ENCODE measurements at places on chromosomes 16 and 17.

DNA sequence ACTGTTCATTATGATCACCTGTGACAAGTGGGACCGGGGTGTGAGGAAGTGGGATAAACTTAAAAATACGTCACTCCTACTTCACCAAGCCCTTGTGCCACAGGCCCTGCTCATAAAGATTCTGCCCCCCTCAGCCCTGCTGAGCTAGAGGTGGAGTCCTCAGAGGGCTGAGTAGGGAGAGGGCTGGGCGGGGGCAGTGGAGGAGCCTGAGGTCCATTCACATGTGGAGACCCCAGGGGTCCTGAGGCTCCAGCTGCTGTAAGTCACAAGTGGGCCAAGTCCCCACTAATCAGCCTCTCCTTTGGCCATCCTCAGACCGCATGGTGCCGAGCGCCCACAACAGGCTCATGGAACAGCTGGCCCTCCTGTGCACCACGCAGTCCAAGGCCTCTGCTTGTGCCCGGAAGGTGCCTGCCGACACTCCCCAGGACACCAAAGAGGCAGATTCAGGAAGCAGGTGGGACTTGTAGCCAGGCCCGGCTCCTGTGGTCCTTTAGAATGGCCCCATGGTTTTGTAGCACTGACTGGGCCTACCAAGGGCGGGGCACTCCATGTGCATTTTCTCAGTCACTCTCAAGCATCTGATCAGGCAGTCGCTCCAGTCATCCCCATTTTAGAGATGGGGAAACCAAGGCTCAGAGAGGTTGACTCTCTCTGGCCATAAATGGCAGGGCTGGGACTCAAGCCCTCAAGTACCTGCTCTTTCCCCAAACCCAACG lies 10.4 kb downstream of the DNAAF8 start:
- DNase-seq = no peak

GRCh38 chr16:56242740-56243139 lies 51.5 kb downstream of the GNAO1 start:
- DNase-seq = no peak

DNA sequence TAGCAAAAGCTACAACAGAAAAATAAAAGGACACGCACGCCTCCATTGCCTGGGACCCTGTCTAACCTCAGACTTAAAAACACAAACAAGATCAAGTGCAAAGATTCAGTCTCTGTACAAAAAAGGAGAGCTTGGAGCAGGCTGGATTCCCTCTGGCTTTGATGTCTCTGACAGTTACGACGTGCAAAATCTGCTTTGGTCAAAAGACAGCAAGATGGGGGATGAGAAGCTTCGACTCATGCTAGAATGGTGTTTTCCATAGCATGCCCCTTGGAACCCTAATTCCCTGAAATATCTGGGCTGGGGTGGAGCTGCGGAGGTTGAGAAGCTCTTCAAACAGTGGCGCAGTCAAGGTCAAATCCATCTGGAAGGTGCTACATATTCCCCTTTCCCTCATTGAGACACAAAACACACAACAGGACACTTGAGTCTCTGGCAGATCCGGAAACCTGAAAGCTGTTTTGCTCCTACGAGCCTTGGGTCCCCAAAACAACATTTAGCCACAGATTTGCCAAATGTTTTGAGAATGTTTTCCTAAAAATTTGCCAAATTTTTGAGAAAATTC lies 9.1 kb downstream of the MYH11 start:
- DNase-seq = no peak

GRCh38 chr17:8163978-8164814 lies 1.4 kb upstream of the VAMP2 start:
- DNase-seq = peak; percentile 32

DNA sequence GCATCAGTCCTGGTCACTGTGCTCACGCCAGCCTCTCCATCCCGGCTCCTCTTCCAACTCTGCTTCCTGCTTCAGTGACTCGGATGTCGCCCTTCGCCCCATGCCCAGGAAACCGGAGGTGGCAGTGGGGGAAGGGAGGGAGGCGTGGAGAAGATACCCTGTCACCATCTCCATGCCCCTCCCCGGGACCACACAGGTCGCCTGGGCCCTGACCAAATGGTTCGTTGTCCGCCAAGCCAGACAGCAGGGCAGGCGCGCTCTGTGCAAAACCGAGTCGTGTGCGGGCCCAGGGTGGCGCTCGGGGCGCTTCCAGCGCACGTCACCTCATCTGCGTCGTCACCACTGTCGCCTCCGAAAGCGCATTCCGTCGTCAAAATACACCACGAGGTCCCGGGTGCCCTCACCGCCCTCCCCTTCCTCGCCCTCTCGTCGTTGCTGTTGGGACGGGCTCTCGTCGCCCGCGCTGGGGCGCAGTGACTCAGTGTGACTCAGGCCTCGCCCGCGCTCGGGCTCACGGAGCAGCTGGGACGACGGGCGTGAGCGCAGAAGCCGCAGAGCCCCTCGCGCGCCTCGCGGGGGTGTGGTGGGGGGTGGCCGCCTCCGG lies 39.2 kb downstream of the ZNF778 start:
- no peak for DNase-seq

DNA sequence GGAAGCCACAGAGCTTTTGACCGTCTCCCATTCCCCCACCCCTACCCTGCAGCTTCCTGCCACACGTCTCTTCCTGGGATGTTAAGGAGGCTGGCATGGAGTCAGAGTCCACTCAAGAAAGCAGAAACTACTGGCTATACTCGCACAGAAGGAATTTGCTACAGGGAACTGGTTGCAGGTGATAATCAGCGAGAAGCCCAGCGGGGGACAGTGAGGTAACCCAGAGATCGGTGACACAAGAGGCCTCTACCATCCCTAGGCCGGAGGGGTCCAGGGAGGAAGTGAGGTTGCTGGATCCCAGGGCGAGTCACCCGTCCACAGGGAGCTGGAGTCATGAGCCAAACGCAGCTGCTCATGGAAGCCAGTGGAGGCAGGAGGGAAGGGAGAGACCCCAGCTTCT lies 93.7 kb downstream of the SDK2 start:
- DNase-seq = no peak

- no peak for DNase-seq
Measured at GRCh38 chr17:19727501-19728078, 11.2 kb upstream of the SLC47A2 start.

GRCh38 chr17:33197342-33197741 lies 95.8 kb downstream of the ASIC2 start:
- no peak for DNase-seq

GRCh38 chr17:39769974-39770587 lies 32.3 kb downstream of the GRB7 start:
- DNase-seq = peak; percentile 4

DNA sequence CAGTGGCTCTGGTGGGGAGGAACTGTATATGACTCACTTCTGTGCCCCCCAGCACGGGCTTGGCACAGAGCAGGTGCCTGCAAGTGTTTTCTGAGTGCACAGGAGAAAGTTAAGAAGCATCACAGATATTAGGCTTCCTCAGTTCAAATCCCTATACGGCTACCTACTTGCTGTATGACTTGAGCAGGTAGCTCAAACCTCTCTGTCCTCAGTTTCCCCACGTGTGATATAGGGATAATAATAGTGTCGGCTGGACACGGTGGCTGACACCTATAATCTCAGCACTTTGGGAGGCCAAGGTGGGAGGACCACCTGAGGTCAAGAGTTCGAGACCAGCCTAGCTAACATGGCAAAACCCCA lies 95.7 kb downstream of the C16orf78 start:
- no peak for DNase-seq

DNA sequence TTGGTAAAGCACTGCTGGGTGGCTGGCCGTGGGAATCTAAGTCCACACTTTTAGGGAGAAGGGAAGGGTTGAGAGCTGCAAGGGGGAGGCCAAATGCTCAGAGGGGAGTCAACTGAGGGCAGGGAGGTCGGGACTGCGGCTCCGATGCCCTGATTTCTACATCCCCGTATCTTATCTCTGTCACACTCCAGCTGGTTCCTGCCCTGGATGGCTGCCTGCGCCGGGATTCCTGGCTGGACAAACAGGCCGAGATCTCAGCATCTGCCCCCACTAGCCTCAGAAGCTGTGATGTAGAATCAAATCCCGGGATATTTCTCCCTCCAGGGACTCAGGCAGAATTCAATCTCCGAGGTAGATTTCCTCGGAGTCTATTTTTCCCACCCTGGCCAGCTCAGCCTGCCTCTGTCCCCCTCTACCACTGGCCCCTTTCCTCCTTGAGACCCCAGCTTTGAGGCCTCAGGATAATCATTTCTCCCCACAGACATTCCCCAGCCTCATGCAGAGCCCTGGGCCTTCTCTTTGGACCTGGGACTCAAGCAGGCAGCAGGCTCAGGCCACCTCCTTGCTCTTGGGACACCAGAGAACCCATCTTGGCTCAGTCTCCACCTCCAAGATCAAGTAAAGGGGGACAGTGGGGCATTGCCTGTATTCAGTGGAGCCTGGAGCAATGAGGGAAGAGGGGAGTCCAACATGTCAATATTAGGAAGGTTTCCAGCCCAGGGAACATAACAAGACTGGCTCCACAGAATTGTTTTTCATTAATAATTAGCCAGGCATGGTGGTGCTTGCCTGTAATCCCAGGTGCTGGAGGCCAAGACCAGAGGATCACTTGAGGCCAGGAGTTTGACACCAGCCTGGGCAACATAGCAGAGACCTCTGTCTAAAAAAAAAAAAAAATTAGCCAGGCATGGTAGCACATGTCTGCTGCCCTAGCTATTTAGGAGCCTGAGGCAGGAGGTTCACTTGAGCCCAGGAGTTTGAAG lies 1.8 kb downstream of the SHBG start:
- no peak for DNase-seq

DNA sequence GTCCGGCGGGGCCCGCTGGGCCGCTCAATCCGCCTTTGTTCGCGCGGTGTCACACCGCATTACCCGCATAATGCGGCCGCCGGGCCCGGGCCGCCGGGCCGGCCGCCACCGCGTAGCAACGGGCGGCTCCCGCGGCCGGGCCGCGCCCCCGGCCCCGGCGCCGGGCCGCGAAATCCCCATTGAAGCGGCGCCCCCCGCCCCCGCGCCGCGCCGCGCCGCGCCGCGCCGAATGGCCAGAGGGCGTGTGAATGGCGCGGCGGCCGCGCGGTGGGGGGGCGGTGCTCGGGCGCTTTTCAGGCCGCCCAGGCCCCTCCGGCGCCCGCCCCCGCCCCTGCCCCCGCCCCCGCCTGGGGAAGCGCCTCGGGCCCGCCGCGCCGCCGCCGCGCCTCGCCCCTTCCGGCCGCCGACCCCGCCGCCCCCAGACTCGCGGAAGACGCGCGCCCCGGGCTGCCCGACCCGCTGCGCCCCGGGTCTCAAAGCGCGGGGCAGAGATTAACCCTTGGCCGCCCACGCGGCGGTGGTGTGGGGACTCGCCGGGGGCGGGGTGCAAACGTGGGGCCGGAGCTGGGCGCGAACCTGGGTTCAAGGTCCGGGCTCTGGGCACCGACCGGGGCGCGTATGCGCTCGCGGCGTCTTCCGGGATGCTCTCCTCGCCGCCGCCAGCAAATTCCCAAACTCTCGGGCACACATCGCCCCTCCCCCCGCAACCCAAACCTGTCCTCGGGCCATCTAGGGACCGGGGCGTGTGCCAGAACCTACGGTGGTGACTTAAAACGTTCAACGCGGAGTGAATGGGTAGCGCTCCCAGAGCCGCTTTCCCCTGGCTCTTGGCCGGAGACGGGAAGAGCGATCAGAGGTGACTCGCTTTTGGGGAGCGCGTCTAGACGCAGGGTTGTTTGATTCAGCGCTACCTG lies 46.7 kb downstream of the WNT3 start:
- peak; percentile 36 for DNase-seq

GRCh38 chr17:79608624-79608959 lies 2.3 kb downstream of the RBFOX3 start:
- no peak for DNase-seq

GRCh38 chr17:82314012-82314726 lies 3.2 kb downstream of the CD7 start:
- no peak for DNase-seq

GRCh38 chr16:89330177-89330856 lies 112.8 kb downstream of the ZNF778 start:
- DNase-seq = no peak

DNA sequence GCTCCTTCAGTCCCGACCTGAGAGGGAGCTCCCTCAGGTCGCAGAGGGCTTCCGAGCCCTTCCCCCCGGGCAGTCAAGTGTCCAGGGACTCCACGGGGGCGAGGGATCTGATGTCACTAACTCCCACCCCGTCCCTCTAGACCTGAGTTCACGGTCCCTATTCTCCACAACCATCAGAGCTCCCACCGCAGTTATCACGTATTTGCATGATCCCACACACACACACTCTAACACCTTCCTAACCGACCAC lies 3.7 kb upstream of the PER1 start:
- DNase-seq = no peak

GRCh38 chr17:64732336-64733006 lies 70.4 kb upstream of the SMURF2 start:
- DNase-seq = no peak

DNA sequence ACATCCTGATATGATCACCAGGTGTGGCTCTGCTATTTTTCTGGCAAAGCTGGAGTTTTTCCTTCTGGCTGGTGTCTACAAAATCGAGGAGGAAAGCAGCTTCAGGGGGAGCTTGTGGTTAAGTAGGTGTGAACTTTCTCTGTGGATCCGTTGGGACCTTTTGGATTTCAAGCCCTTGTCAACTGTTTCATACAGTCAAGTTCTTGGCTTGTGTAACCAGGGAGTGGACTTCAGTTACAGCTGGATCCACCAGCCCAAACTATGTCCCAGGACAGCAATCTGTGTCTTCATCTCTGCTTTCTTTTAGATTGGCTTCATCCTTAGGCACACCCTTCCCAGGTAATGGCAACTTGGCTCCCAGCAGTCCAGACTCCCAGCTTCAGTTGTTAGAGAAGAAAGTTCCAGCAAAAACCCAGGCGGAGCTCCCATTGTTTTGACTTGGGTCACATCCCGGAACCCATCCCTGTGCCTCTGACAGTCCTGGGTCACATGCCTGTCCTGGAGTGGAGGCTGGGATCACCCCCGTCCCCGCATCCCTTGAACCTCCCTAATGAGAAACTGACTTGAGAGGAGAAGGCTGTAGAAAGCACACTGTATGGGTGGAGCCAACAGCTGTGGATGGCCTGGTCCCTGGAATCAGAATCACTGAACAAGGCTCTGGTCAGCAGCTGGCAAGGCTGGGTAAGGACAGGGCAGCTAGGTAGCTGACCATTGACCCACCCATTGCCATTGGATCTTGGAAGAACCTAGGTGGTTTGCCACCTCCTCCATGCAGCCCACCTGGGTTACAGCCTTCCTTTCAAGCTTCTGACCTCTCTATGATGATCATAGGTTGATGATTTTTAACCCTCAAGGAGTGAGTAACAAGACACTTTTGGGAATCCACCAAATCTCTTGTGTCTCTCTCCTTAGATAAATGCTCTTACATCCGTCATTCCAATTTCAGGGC lies 18.1 kb downstream of the NKD1 start:
- no peak for DNase-seq

- DNase-seq = no peak
Measured at GRCh38 chr17:67490471-67490870, 113.4 kb downstream of the PITPNC1 start.

- DNase-seq = no peak
Measured at GRCh38 chr17:77185137-77185536, 44.4 kb downstream of the SEC14L1 start.

- DNase-seq = no peak
Measured at GRCh38 chr17:81066072-81066471, 31.1 kb downstream of the BAIAP2 start.

GRCh38 chr17:45758544-45758943 lies 25.6 kb upstream of the CRHR1 start:
- DNase-seq = no peak

Measured in NCI-H1694 treated with DMSO at 0.1 percent for 48 hours (cell line).